ENCODE measurements at places on chromosomes 16 and 17.

DNA sequence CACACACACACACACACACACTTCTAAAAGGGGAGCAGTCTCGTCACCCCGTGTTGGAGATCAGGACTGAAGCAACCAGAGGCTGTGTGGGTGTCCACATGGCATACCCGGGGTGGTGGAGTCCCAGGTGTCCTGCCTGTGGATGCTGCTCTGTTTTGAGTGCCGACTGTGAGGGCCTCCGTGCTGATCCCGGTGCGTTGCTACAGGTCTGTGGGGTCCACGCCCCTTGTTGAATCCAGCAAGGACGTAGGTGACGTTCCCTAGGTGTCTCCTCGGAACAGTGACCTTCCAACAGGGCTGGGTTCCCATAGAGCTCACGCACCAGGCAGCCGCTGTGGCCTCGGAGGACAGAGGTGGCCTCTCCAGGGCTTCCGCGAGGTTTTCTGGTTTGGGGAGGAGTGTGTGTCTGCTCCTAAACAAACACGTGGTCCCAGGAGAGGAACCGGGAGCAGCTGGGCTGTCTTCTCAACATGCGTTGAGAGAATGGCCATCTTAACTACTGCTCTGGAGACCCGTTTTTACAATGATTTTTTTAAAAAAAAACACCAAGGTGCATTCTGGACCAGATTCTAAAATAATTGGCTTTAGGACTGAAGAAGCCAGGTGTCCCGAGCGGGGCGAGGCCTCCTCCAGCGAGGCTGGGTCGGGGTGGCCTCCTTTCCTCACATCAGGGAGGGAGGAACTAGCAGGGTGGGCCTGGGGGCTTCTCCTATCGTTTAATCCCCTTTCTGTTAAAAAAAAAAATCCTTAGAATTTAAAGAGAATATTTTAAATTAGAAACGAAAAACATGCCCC lies 100.6 kb upstream of the ZNF750 start:
- no peak for DNase-seq

DNA sequence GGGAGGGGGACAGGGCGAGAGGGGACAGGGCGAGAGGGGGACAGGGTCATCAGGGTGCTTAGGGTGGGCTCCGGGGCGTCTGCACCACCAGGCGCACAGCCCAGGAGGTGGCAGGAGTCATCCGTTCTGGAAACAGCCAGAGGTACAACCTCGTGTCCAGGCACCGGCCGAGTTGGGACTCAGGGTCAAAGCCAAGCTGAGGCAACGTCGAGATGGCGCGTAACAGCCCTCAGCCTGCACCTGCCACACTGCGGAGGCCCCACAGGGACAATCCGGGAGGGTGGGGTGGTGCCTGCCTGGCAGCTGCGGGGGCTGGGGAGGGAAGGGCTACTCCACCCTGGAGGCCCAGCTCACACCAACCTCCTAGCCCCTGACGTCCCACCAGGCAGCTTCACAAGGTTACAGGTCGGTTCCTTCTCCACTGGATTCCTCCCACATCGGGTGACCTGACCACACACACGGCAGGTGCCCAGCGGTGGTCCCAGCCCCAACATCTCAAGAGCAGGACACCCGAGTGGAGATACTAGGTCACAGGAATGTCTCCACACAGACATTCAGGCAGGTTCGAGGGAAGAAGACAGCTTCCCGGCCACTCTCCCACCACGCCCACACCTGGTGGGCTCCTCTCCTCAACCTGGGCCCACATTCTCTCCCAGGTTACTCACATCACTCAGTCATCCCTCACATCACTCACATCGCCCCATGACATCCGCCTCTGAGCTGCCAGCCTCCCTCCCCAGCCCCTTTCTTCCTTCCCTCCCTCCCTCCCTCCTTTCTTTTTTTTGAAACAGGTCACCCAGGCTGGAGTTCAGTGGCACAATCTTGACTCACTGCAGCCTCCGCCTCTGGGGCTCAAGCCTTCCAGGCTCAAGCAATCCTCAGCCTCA lies 47.3 kb downstream of the RPH3AL start:
- DNase-seq = no peak

GRCh38 chr17:45314741-45315647 lies 1.8 kb downstream of the MAP3K14 start:
- no peak for DNase-seq

DNA sequence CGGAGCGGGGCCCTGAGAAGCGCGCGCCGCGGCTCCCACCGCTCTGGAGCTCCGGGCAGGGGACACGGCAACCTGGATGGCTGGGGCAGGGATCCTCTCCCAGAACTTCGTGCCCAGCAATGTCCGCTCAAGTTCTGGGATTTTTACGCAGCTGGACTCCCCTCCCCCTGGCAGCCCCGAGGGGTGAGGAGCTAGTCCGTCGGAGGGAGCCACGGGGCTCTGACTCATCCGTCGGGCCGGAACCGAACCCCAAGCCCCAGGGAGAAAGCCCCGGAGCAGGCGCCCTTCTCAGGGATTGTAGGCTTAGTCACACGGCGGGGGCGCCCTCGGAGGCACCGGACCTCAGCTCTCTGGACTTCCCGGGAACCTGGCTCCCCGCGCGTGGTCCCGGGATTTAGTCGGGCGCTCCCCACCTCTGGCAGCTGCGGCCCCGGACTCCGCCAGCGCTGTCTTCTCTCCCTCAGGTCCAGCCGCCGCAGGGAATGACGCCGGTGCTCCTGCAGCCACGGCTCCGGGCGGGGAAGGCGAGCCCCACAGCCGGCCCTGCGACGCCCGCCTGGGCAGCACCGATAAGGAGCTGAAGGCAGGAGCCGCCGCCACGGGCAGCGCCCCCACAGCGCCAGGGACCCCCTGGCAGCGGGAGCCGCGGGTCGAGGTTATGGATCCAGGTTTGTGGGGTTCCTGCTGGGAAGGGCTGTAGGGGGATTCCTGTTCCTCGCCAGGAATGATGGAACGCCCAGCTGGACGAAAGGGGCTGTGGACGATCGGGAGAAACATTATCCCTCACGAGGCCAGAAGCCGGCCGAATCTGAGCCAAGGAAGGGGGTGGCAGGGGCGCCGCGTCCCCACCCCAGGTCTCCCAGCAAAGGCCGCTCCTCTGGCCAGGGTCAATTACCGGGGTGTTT lies 830 bp downstream of the SPHK1 start:
- DNase-seq = no peak

- DNase-seq = peak; percentile 25
These were observed 2.5 kb downstream of the TTLL6 start for GRCh38 chr17:48814504-48814903.

DNA sequence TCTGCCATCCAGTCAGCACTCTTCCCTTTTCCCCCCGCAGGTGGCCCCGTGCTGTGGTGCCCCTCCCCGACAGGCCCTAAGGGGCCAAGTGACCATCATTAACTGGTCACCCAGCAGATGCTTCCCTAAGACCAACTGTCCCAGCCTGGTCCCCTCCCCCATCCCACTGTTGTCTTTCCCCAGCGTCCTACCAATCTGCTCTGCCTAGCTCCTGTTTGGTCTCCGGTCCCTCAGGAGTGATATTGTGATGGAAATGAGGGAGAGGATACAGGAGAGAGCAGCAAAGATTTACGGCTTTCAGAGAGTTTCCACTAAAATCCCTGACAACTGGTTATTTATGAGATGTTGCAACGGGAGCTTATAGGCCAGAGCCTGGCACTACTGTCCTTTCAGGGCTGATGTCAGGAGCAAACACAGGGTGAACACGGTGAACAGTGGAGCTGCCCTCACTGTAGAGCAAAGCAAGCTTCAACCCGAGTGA lies 1.4 kb upstream of the TTLL6 start:
- no peak for DNase-seq

DNA sequence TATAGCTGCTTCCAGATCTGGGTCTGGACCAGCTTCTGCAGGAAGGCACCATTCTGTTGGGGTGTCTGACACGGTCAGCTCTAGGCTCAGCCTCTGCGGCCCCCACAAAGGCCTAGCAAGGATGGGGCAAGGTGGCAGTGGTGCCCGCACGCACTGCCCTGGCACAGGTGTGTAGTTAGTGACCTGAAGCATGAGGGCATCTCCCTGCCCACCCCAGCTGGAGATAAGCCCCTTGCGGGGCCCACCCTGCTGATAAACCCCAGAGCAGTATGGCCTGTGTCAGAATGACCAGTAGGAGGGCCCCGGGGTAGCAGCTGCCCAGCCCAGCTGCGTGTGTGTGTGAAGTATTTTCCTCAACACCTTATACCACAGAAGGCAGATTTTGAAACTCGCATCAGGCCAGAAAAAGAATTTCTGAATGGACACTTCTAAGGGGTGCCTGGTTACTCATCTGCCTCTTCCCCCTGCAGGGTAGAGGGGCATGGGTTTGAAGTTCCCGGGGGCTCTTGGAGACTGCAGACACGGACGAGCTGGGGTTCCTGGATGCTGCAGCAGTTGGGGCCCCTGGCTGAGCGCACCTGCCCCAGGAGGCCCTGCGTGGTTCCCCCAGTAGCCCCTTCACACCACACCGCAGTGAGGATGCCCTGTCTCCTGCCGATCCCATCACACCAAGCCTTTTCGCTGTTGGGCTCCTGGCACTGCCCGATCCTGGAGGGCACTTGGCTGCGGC lies 4.5 kb downstream of the ARHGDIA start:
- DNase-seq = no peak

DNA sequence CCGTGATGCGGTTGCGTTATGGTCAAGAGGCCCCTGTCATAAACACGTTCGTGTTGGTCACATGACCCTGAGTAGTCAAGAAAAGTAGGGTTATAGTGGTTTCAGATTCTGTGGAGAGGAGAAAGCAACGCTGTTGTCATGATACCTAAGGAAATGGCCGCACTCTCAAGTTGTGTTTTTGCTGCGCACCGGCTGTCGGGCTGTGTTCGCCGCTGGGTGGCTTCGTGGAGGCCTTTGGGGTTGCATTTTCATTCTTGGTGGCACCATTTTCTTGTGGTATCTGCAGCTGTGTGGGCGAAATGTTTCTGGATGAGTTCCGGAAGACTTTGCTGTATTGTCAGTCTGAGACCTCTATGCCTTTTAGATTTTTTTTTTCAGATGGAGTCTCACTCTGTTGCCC lies 35.0 kb downstream of the DEF8 start:
- no peak for DNase-seq

- no peak for DNase-seq
These were observed 19.1 kb downstream of the CUEDC1 start for GRCh38 chr17:57935833-57936807.

- DNase-seq = no peak
These were observed 200.6 kb upstream of the EEF2KMT start for GRCh38 chr16:5298202-5298601.

DNA sequence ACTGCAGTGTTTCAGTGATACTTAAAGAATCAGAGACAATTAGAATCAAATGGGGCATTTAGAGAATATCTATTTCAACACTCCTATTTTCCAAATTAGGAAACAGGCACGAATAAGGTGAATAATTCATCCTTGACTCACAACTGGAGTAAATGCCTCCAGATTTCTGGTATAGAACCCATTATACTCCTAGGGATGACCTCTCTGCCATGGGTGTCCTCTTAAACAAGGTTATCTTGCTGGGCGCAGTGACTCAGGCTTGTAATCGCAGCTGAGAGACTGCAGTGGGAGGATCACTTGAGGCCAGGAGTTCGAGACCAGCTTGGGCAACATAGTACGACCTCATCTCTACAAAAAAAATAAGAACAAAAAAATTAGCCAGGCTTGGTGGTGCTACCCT lies 139.8 kb upstream of the ELAC2 start:
- DNase-seq = no peak

GRCh38 chr17:45306623-45307022 lies 10.2 kb downstream of the MAP3K14 start:
- DNase-seq = no peak
